ENCODE measurements at places on chromosomes 13 and 19. TPM values are rescaled to one million over a fixed set of nuclear protein-coding genes. Genes with fewer than 3 reads are reported as not detected.
A peak's percentile ranks its signal among the peaks of the same experiment; 100 is the strongest.

DNA sequence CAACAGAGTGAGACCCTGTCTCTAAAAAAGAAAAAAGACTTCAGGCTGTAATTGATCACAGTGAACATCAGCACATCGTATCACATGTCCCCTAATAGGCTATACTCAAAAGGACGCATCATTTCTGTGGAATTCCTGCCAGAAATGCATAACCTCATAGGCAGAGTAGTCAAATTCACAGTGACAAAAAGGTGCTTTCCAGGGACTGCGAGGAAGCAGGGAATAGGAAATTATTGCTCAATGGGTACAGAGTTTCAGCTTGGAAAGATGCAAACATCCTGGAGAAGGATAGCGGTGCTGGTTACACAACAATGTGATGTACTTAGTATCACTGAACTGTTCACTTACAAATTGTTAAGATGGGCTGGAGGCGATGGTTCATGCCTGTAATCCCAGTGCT, 41.1 kb upstream of the MRI1 start:
- no peak for DNase-seq

GRCh38 chr13:81487151-81487550, 1146.2 kb upstream of the SPRY2 start:
- DNase-seq: peak; percentile 15

GRCh38 chr13:62838929-62839328, 1423.3 kb upstream of the PCDH20 start:
- DNase-seq: no peak

GRCh38 chr19:15550273-15550672, 41.9 kb downstream of the CYP4F22 start:
- DNase-seq: no peak

GRCh38 chr13:43154156-43154651, 130.8 kb downstream of the DNAJC15 start:
- DNase-seq: no peak

DNA sequence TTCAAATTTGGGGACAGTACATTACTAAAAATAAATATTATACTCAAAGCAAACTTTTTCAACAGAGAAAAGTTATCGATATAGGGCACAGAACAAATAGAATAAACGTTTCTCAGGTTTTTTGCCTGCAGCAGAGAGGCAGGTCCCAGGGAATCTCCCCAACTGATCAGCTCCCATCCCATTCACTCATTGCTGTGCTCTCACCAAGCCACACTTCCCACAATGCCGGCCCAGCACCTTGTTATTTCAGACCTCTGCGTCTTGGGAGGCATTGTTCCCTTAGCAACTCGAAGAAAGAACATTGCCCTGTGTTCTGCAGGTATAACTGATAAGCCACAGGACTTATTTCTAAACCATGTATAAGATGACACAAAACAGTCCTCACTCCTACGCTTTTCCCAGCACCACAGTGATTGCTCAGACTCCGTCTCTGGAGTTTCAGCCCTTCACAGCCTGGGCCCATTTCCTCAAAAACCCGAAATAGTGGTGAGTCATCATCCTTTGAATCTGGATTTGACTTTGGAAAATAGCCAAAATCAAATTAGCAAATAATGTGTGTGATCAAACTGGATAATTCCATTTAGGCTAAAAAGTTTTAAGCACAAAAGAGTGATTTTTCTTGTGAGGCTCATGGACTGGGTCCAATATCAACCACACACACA, 100.4 kb downstream of the DCLK1 start:
- no peak for DNase-seq

DNA sequence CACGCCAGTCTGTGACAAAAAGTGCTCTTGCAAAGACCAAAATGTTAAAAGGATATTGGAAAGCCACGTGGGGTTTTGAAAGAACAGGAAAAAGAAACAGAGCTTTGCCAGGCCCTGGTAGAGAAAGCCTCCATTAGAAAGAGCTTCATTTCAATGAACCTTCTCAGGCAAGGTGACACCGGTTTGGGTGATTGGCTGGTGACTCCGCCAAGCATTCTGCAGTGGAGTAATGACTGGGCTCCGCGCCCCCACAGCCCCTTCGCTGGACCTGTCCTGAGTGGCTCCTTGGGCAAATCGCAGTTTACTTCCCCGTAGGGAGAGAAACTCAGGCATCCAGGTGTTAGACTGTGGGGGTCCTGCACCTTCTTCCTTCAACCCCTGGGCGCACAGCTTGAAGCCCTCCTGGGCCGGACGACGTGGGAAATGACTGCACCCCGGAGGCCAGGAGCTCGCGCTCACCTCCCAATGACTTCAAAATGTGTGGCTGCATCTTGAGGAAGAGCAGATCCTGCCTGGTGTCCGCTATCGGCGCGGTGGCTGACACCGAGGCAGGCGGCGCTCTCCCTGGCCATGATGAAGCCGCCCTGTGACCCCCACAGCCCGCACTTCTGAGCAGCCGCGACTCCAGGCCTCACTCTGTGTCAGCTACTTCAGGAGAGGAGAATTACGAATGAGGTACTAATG, 444.6 kb upstream of the SGCG start:
- no peak for DNase-seq

DNA sequence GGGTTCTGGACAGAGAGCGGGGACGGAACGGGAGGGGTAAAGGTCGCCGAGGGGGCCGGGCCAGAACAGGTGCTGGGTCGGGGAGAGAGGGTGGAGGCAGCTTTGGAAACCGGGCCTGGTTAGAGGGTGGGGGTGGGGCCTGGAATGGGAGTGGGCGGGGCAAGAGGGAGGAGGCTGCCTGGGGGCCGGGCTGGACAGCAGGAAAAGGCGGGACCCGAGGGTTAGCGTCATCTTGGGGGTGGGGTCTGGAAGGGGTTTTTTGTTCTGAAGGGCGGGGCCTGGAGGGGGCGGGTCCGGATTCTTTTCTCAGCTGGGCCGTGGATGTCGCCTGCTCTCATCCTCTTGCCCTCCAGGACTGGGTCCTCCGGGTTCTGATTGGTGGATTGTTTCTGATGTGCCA, 4.3 kb upstream of the ZNF813 start:
- peak; percentile 91 for DNase-seq

ANGPTL8 gene
- total RNA-seq: not detected
